ENCODE measurements at places on chromosomes 6 and 20.

- no peak for DNase-seq
These were observed 8.3 kb downstream of the MDGA1 start for GRCh38 chr6:37689381-37689780.

GRCh38 chr6:42251911-42252637, 34.4 kb upstream of the MRPS10 start:
- DNase-seq: peak; percentile 56

GRCh38 chr20:7015257-7015656, 247.8 kb downstream of the BMP2 start:
- DNase-seq: no peak

GRCh38 chr6:5142915-5143314, 57.8 kb downstream of the PPP1R3G start:
- DNase-seq: no peak
